ENCODE measurements at places on chromosomes 16 and 17.

- no peak for DNase-seq
Measured at GRCh38 chr17:66885417-66885816, 50.5 kb downstream of the CACNG5 start.

DNA sequence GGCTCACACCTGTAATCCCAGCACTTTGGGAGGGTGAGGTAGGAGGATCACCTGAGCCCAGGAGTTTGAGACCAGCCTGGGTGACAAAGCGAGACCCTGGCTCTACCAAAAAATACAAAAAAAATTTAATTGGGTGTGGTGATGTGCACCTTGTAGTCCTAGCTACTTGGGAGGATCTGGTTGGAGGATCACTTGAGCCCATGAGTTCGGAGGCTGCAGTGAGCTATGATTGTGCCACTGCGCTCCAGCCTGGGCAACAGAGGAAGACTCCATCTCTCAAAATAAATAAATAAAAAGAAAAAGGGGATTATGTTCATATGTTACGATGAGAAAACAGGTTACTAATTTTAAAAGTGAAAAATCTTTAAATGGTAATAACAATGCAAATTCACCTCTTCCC is 996 bp downstream of the MLKL start:
- DNase-seq = no peak

DNA sequence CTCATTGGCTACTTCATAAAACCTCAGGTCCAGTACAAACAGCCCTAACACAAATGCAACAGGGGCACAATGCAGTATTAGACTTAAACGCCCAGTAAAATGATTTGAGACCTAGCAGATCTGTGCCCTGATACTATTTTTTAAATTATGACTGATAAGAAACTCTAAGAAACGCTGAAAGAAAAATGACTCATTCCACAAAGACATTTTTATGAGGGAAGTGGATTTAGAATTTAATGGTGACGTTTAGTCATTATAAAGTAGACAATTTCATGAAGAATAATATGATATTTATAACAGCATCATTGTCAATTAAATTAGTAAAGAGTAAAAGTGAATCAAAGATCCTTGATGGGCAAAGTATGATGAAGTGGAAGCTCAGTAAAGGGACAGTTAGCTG is 80.4 kb upstream of the DHX40 start:
- no peak for DNase-seq

GRCh38 chr17:1377334-1377733 is 22.7 kb downstream of the YWHAE start:
- DNase-seq = no peak

- peak; percentile 43 for DNase-seq
Measured at GRCh38 chr17:78745407-78746088, 36.5 kb downstream of the CYTH1 start.

DNA sequence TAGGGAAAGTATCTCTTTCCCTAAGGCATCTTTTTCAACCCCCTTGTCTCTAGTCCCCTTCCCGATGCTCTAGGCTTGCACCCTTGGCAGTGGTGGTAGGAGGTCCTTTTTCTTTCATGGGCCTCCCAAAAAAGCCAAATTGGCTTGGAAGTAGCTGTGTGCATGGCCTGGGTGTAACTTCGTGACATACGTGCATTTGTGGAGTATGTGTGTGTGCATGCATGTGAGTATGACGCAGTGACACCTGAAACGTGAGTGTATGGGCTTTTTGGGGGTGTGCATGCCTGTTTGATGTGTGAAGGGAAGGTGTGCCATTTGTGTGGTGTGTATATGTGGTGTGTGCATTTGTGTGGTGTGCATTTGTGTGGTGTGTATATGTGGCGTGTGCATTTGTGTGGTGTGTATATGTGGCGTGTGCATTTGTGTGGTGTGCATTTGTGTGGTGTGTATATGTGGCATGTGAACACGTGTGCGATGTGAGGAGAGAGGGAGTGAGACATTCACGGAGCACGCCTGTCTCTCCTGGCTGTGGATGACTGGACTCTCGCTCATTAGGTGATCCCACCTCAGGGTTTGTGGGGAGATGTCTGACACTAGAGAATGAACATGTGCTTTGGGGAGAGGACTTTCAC is 15.7 kb downstream of the IGFBP4 start:
- no peak for DNase-seq

DNA sequence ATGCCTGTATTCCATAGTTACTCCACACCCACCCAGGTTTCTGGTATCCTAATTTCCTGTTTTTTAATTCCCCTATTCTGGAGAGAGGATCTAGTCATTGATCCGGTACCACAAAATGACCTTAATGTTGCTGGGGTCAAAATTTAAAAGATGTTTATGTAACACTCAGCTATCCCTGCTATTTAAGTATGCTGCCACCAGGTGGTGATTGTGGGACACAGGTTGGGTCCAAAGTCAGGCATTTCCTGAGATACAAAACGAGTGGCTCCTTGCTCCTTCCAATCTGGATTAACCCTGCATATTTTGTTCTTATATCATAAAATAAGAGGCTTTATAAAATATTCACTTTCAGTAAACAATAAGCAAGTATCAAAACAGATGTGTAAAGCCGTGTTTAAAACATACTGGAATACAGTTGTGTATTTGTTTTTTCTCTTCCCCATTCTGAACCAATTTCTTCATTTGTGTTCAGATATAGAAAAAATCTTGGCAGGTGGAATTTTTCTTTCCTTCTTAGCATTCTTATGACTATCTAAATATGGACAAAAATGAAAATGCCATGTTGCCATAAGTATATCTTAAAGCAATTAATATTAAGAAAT is 16.3 kb downstream of the HS3ST4 start:
- peak; percentile 17 for DNase-seq

DNA sequence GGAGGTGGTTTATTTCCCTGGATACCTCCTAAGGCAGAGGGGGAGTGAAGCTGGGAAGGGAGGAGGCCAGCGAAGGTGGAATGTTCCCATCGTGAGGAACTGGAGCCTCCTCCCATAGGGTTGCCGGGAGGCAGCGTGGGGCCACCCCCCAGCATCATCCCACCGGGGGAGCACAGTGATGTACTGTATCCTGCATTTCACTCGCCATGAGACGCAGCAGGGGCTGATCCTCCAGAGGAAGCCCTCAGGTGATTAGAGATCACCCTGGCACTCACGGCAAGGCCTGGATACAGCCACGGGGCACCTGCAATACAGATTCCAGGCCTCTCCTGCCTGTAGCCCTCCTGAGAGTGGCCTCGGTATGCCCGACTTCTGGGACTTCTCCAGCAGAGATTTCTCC is 25.5 kb upstream of the BEAN1 start:
- no peak for DNase-seq

GRCh38 chr16:49352892-49353291 is 20.7 kb upstream of the C16orf78 start:
- DNase-seq = peak; percentile 5

DNA sequence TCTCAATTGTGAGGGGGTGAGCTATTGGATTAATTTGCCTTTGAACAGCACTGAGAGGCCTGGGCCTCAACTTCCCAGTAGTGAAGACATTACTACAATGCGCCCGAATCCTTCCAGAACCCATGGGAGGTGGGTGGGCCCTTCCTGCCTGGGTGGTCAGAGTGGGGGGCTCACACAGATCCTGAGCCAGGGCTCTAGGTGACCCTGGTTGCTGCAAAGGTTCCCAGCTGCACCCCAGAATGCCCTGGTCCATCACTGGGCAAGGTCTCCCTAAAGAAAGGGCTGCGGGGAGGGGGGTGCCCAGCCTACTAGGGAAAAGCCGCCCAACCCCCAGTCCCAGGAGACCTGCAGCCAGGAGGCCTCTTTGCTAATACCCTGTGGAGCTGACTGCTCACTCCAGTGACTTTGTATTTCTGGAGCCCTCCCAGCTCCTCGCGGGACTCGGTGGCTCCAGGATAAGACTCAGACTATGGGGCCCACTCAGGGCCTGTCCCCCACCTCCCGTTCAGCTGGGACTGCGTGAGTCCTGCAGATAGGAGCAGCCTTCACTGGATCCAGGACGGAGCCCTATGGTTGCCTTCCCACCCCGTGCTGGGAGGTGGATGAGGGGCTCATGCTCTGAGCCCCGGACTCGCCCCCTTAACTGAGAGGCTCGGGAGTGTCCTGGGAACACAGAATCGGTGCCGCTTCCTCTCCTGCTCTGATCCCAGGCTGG is 40.2 kb downstream of the SLC7A5 start:
- DNase-seq = peak; percentile 33

DNA sequence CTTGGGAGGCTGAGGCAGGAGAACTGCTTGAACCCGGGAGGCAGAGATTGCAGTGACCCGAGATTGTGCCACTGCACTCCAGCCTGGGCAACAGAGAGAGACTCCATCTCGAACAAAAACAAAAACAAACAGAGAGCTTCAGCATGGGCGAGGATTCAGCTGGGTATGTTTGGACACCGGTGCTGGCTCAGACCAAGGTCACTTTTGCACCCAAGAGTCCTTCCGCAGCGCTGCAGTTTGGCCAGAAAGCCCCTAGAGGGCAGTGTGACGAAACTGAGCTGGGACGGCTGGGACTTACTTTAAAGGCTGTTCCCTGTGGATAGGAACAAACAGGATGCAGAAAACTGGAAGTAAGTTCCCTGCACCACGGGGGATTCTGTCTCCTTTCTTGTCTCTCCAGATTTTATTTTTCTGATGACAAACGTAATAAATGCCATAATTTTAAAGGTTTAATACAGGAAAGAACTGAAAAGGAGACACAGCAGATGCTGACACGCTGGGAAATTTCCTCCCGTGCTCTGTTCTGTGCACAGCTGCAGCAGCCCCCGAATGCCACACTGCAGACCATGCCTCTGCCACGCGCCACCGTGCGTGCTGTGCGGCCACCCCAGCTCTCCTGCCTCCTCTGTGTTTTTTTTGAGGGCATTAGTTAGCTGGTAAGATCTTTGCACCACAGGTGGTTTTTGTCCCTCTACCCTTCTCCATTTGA is 25.2 kb upstream of the USP36 start:
- peak; percentile 74 for DNase-seq

DNA sequence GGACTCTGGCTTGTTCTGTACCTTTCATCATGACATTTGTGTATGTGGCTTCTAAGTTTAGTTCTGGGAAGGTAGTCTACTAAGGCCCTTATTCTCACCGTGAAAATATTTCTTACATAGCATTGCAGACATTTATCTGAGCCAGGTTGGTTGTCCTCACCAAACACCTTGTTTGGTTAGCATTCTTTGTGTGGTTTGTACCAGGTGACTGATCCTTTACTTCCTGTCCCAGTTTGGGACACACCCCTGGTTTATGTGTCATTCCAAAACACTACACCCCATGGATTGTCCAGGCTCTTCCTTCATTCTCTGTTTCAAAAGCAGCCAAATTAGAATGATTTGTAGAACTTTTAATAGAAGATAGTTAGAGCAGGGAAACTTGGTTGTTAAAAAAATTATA is 23.2 kb upstream of the DUSP14 start:
- DNase-seq = no peak

GRCh38 chr16:477301-478157 is 50.0 kb upstream of the CAPN15 start:
- no peak for DNase-seq

DNA sequence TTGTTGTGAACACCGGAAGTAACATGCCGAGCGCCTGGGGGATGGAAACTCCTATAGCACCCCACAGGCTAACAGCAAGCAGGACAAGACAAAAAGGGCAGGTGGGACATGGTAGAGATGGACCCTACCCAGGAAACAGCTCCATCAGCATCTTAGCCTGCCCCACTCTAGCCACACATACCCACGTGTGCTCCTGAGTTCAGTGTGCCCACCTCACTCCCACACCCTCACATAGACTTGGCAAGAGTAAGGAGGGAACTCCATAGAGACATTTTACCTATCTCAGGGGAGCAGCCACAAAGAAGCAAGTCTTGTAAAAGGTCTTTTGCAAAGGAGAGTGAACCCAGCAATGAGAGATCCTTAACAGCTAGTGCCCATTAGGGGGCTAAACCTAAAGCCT is 37.8 kb upstream of the CACNG3 start:
- DNase-seq = no peak

- DNase-seq = no peak
Measured at GRCh38 chr17:41784207-41784744, 2.2 kb downstream of the JUP start.

DNA sequence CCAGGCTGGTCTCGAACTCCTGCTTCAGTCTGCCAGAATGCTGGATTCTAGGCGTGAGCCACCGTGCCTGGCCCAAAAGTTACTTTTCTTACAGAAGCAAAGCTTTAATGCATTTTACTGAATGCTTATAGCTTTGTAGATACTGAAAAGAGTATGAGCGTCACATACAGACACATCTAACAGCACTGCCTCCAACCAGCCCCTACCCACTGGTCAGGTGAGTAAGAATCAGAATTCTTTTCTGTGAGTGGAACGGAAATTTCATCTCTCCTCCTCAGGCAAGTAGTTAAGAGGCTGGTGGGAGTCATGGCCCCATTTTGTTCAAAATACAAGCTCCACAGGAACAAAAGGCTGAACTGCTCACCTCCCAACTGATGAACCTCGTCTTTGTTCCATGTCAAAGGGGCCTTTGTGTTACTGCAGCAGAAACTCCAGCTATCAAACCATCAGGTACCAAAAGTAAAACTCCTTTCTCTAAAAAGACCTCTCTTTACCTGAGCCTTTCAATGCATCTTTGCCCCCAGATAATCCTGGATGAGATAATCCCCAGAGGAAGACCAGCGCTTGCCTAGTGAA is 92.4 kb upstream of the RPH3AL start:
- DNase-seq = no peak

GRCh38 chr17:43994272-43995149 is 9.9 kb upstream of the NAGS start:
- peak; percentile 80 for DNase-seq

DNA sequence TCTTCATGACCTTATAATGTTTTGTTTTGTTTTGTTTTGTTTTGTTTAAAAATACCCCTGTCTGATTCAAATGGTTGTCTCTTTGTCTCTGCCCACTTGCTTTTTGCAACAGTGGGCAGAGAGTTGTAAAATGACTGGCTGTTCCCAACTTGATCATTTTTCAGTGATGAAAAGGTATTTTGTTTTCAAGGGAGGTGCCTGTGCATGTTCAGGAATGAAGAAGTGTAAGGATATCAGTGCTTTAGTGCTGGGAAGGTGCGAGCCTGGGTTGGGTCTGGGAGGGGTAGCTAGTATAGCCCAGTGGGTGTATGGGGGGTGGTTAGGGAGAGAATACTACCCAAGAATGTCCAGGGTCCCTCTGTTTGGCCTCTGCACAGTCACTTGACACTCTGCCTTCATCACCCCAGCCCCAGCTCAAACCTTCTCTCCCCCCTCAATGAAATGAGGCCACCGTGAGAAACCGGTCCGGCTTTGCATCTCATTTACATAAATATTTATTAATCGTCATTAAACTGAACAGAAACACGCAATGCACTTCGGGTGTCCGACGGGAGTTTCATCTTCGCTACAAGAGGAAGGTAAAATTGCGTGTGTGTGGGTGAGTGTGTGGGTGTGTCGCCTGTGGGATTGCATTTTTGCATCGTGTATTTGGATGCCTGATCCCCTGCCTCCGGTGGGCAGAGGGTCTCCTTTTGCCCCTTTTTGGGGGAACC is 4.3 kb downstream of the NEUROD2 start:
- DNase-seq = peak; percentile 16

- no peak for DNase-seq
Measured at GRCh38 chr17:63113167-63113566, 147.1 kb downstream of the TANC2 start.
